ENCODE measurements at places on chromosomes 5 and 9. TPM values are rescaled to one million over a fixed set of nuclear protein-coding genes. Genes with fewer than 3 reads are reported as not detected.

DNA sequence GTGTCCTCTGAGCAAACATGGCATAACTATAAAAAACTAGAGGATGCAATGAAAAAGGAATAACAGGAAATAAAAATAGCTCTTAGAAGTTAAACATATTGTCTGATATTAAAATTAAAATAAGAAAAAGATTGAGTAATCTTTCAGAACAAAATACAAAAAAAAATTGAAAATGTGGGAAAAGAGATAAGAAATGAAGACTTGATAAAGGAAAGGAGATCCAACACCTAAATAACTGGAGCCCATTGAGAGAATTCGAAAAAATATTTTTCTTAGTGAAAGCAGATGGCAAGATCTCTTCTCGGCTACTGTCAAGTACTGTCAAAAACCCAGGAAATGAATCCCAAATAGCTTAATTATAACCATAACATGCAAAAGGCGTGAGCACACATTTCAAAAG is 24.9 kb downstream of the LIFR start:
- no peak for DNase-seq

DNA sequence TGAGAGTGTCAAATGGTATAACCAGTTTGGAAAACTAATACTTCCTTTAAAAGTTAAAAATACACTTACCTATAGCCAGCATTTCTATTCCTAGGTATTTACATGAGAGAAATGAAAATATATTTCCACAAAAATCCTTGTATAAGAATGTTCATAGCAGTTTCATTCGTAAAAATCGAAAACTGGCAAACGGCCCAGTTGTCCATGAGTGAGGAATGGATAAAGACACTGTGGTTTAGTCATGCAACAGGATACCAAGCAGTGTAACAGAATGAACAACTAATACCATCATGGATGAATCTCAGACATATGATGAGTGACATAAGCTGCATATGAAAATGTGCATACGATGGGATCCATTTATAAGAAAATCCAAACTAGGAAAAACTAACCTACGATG is 136.7 kb downstream of the MACROH2A1 start:
- DNase-seq, result no peak

DNA sequence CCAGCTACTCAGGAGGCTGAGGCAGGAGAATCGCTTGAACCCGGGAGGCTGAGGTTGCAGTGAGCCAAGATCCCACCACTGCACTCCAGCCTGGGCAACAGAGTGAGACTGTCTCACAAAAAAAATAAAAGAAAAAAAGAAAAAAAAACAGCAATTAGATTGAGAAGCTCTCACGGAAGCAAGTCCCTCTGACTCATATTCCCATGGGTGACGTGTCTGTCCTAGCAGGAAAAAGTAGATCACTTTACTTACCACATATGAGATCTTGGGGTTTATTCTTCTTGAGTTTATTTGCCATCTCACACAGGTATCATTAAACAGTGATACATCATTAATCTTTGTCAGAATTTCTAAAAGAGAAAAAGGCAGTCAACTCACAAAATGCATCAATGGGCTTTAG is 62.6 kb downstream of the SUSD1 start:
- DNase-seq, result no peak

Gene DNLZ
- polyA plus RNA-seq, result 4.8 TPM

Gene FABP6
- not detected for polyA plus RNA-seq

Gene HSD17B3
- 0.72 TPM for polyA plus RNA-seq

Gene EPB41L4B
- polyA plus RNA-seq, result 14.6 TPM

Measured in left renal pelvis (tissue), 4 donors.